D341Med (cell line): ENCODE measurements at places on chromosomes 2 and 18.
A peak's percentile ranks its signal among the peaks of the same experiment; 100 is the strongest.

DNA sequence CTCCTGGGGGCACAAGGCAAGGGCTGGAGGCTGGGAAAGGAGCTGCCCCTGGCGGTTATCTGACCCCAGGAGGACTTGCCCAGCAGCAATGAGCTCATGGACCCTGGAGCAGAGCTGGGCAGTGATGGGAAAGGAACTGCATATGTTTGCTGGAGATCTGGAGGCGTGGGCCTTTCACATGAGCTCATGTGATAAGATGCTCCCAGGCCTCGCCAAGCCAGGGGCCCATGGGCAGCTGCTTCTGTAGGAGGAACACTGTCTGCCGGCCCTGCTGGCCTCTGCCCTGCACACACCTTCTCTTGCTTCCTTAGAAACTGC, 9.0 kb upstream of the NPPC start:
- DNase-seq: no peak

DNA sequence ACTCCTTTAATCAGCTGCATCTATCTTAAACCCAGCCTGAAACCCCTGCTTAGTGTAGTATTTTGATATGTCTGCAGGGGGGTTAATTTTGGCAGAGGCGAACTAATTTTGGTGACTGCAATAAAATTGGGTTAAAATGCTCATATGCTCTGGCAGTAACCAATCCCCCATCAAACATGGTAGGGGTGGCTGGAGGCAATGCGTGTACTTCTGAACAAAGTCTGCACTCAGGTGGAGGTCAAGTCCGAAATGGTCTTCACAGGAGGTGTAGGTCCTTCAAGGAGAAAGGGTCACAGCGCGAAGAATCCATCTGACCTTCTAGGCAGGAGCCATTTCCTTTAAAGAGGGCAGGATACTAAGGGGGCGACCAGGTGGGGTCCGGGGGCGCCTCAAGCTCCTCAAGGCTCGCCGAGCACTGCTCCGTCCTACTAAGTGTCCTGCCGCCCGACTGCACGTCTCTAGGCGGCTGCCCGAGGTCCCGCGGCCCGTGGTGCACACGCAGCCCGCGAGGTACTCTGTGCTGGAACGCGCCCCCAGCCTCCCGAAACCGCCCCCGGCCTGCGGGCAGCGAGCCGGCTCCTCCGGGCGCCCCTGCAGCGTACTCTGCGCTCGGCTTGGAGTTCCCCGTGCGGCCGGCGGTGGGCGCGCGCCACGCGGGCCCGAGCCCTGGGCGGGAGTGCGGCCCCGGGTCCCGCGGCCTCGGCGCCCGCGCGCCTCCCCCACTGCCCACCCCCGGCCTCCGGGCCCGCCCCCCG, 1.7 kb upstream of the LDLRAD4 start:
- DNase-seq: peak; percentile 91

DNA sequence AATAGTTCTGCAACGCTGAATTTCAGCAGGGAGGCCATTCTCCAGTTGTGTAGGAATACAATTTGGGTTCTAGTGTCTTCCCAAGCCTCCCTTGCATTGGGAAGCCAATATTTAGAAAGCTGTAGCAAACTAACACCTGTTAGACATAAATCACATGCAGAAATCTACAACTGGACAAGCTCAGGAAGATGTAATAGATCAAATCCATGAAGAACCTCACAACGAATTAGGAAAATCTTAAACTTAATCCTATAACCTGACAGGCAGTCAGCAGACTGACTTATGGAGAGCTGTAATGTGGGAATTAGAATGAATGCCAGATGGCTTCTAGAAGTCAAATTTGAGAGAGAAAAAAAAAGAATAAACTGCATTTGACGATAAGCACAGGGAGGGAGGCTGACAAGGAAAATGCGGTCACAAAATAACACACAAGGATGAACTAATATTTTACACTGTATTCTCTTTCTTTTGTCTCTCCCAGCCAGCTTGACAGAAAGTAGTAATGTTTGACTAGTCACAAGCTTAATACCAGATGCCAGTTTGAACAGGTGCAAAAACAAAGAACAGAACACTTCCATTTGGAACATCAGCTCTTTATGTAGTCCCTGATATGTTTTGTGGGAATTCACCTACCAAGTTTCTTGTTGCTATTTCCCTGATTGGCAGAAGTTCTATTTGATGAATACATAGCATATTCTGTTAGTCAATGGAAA, 50.8 kb upstream of the FANCL start:
- peak; percentile 18 for DNase-seq

DNA sequence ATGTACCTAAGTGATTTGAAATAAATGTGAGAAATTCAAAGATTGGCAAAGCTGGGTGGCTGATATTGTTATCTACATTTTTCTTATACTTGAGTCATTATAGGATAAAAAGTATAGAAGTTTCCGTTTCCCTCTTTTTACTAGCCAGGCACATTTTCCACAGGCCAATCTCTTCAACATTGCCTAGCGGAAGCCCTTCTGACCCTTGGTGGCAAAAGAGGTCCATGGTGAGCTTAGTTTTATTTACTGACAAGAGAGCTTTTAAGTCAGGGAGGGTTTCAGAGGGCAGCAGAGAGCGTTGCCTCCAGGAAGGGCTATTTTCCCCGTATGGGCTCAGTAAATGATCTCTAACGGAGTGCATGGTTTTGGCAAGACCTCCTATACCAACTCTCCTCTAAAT, 15.1 kb upstream of the RHOB start:
- DNase-seq: no peak

GRCh38 chr2:230060672-230061293, 7.9 kb downstream of the SLC16A14 start:
- DNase-seq: no peak

DNA sequence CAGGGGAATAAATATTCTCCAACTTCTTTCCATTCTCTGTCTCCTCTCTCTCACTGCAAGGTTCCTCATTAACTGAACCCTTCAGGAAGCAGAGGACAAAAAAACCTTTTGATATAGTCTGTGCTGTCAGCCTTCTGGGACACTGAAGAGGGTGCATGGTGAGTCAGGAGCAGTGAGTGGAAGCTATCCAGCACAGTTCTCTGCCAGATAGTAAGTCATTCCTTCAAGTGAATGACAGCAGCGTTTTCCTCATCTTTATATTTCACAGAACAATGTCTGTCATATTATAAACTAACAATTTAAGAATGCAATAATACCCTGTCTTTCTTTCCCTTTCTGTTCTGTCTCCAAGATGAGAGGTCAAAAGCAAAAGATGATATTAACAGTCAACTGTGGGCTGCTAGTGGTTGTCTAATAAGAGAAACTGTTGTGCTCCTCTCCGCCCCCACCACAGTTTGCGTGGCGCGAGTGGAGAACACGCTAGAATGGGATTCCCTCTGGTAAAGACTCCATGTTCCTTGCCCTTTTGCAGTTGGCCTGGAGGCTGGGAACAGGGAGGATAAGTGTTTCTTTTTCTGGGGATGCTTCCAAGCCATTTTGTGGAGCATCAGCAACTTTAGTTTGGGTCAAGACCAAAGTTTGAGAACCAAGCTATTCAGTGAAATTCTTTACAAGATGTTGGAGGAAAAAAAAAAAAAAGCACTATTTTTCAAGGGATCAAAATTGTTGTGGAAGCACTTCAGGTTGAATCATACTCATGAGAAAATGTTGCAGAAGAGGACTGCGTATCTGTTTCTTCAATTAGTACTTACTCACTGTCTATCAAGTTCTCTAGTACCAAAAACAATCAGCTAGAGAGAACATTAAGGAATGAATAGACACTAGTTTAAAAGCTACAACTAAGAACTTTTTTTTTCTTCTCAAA, 430.2 kb downstream of the SETBP1 start:
- no peak for DNase-seq

GRCh38 chr2:36453652-36454051, 98.1 kb downstream of the CRIM1 start:
- DNase-seq: no peak

DNA sequence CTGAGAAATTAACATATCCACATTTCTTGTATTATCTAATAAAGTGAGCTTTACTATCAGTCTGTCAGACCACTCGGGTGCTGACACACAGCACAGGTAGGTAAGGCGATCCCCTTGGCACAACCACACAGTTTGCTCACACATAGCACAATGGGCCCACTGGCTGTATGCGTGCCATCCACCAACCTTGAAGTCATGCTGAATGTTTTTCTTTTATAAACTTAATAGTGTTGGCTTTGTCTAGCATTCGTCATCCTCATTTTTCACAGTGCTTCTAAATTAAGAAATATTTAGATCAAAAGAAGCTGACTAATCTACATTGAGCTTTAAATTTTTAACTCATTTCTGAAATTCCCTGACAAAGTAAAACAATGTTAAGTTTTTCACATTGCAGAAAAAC, 50.0 kb upstream of the PAPOLG start:
- no peak for DNase-seq

GRCh38 chr2:98924910-98925309, 11.1 kb downstream of the CRACDL start:
- DNase-seq: no peak

DNA sequence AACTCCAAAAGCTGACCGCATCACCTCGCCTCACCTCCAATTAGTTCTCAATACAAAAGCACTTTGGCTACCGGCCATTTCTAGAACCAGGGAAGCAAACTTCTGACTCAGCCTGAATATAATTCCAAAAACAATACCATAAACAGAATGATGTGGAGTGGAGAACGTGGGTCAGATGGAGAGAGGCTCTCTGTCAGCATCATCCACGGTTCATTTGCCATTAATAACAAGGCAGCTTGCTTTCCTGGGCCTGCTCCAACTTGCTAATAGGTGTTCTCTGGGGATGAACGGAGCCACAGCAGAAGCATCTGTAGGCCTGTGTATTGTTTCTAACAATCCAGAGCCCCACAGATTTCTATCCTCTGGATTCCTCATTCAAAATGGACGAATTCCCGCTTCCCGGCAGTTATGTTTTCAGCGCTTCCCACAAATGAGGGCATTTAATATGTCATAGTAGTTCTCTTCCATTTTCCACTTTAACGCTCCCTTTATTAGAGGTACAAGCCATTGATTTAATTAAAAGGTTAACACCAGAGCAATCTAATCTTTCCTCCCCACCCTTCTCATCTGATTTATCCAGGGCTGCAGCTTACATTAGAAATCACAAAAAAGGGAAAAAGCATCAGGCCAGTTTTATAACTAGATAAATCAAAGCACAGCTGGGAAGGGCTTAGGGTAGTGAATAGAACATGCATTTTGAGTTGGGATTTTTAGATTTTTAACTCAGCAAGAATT, 23.2 kb upstream of the CNTNAP5 start:
- DNase-seq: peak; percentile 68

DNA sequence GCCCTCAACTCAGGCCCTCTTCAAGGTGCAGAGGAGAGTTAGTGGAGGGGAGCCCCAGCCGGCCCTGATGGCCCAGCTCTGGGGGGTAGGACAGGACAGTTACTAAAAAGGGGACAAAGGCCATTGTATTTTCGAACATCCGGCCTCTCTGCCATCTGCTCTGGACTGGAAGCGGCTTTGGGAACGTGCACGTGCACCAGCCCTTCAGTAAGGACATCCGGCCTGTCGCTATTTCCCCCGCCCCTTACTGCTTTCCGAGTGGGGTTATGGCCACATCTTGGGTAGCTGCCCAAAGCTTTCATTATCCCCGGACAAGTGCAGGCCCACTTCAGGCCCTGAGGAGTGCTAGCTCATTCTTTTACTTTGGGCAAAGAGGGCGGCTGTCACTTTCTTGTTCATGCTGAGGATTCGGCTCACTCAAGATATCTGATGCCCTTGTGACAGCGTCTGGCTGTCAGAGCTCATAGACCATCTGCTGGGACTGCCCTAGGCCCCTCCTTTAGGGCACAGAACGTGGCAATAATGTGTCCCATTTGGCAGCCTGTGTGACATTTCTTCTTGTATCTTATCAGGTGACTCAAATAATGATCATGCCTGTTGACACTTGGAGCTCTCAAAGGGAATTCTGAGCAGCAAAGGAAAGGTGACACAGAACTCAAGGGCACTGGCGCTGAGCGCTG, 17.5 kb downstream of the SLC4A3 start:
- no peak for DNase-seq

DNA sequence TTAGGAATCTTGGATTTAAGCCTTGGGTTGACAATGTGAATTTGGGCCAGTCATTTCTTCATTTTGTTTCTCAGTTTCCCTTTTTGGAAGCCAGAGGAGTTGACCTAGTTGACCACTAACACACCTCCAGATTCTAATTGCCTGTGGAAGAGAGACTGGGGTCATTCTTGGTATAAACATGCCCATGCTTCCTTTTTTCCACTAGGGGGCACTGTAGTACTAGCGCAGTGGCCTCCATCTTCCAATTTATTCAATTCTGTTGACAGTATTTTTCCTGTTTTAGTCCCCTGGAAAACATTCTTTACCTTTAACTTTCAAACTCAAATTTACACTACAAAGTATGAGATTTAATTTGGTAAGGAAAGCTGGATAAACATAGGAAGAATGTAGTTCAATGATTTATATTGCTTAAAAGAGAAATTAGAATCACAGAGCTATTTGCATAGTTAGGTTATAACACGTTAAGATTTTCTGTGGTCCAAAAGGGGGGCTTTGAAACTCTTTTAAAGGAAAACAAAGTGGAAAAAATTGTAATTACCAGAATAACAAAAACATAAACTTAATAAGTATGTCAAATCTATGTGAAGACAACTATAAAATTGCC, 57.5 kb upstream of the AGPS start:
- DNase-seq: peak; percentile 47

- DNase-seq: no peak
Measured at GRCh38 chr2:196441527-196441926, 198.0 kb upstream of the CCDC150 start.

DNA sequence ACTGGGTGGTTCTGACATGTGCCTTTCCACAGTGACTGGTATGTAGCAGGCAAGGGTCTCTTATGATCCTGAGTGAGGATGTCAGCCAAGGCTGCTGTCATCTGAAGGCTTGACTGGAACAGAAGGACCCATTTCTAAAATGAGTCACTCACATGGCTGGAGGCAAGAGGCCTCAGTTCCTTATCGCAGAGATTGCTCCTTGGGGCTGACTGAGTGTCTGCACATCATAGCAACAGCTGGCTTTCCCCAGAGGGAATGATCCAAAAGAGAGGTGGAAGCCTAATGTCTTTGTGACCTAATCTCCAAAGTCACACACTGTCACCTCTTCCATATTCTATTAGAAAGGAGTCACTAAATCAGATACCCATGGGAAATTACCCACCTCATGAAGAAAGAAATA, 114.0 kb downstream of the NEDD4L start:
- no peak for DNase-seq

DNA sequence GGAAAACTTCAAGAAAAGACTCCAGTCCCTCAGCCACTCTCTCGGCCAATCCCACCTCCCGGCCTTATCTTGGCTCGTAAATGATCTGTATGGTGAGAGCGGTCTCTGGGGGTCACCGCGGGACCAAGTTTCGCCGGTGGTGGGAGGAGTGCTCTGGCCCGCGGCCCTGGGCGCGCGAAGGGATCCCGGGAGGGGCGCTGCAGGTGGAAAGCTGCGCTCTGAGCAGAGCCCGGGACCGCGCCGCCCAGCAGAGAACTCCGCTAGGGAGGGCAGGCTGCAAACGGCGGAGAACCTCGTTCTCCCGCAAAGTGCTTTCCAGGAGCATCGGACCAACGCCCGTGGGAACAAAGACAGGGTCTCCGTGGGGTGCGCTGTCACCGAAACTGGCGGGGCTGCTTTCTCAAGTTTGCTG, 622 bp downstream of the LRP2 start:
- peak; percentile 63 for DNase-seq

DNA sequence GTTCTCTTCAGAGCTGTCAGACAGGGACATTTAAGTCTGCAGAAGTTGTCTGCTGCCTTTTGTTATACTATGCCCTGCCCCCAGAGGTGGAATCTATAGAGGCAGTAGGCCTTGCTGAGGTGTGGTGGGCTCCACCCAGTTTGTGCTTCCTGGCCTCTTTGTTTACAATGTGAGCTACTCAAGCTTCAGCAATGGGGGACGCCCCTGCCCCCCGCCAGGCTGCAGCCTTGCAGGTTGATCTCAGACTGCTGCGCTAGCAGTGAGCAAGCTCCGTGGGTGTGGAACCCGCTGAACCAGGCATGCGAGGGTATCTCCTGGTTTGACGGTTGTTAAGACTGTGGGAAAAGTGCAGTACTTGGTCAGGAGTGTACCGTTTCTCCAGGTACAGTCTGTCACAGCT, 24.0 kb upstream of the PAIP2B start:
- no peak for DNase-seq
